ENCODE measurements at places on chromosomes 2 and 18.

DNA sequence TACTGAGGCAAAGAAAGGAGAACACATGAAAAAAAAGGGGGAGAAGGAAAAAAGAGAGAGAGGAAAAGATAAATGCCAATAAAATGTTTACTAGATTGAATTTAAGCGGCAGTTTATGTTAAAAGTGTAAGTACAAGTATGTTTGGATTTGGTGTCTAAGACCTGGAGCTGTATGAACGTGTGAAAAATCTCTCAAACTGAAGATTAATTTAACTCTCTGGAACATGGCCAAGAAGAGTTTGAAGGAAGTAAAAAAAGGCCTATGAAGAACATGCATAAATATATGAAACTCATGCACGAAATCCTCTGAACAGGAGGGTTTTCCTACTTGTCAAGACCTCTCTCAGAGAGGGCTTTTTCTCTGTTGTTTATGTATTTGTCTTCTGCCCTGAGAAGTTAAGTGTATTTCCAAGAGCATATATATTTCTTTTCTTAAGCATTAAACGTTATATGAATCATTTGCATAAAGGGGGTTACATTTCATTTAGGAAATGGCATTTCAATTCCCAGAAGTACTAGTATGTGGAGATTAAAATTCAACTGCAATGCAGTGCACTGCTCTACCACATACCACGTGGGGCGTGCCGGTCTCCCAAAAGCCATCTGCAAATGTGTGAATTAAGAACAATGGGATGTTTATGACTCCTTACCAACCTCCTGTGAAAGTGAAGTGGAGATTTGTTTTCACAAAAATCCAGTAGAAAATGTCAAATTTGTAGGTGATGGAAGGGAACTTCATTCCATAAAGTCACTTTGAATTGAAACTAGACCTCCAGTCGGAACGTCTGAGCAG is 281.1 kb upstream of the TRIB2 start:
- no peak for DNase-seq

DNA sequence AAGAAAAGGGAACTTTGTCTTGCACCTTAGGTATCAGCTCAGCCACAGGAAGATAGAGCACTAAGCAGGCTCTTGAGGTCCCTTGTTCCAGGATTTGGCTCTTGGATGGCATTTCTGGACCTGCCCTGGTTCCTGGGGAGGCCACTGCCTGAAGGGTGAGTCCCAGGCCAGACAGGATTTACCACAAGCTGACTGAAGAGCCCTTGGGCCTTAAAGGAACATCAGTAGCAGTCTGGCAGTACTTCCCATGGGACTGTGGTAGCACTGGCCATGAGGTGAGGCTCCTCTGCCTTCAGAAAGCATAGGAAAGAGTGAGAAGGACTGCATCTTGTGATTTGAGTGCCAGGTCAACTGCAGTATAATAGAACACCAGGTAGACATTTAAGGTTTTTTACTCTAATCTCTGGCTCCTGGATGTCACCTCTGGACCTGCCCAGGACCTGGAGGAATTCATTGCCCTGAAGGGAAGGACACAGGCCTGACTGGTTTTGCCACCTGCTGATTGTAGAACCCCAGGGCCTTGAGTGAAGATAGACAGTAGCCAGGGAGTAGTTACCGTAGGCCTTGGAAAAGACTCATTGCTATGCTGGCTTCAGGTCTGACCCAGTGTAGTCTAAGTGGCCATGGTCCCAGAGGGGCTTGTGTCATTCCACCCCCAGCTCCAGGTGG is 154.4 kb upstream of the CREB1 start:
- no peak for DNase-seq

DNA sequence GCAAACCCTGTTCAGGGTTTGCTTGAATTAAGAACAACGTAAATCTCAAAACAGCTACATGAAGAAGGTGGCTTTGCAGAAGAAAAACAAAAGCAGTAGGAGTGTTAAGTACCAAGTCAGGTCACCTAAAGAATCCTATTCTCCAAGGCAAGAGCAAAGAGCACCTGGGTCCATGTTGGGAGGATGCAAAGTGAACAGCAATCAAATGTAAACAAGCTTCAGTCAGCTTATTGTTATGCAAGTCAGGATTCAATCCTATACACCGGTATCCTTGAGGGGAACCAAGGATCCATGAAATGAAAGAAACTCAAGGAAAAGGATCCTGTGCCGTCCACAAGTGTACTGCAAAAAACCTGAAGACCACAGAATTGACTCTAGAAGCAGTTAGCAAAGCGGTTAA is 261.0 kb upstream of the DDX18 start:
- no peak for DNase-seq

DNA sequence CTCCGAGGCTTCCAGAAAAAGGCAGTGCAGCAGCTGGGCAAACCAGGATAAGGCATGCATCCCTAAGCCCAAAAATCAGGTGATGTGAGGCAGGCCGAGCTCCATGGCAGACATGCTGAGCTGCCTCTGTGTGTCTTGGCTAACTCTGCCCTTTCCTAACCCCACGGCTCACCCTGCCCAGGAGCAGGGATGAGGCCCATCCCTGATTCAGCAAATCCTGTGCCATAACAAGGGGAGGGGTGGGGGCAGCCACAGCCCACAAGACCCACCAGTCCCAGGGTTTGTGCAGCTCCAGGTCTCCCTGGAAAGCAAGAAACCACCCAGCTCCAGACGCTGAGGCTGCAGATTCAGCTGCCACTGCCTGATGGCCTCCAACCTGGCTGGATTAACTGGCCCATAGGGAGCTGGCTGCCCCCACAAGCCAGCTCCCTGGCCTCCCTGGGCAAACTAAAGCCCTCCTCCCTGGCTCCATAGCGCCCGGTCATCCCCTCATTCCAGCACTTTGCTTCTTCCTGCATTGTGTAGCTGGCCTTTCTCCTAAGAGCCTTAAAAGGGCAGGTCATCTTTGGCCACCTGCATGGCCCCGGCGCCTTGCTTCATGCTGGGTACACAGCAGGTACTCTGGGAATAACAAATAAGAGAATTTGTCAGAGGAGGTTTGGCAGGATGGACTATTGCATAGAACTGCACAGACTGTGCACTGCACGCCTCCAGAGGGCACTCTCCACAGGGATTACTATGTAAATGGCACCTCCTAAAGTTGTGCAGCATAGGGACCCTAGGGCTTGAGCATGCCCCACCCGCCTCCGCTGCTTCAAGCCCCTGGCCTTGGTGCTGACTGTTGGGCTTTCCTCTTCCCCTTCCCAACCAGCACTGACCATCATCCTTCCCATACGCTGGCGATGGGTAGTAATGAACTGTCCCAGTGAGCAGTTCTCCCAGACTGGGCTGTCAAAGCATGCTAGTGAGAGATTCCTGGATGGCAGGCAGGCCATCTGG is 10.7 kb downstream of the STEAP3 start:
- DNase-seq: no peak

- DNase-seq: no peak
Observed at GRCh38 chr2:108927405-108927804, 61.6 kb downstream of the EDAR start.

GRCh38 chr18:48659188-48660009 is 120.6 kb downstream of the CTIF start:
- no peak for DNase-seq

DNA sequence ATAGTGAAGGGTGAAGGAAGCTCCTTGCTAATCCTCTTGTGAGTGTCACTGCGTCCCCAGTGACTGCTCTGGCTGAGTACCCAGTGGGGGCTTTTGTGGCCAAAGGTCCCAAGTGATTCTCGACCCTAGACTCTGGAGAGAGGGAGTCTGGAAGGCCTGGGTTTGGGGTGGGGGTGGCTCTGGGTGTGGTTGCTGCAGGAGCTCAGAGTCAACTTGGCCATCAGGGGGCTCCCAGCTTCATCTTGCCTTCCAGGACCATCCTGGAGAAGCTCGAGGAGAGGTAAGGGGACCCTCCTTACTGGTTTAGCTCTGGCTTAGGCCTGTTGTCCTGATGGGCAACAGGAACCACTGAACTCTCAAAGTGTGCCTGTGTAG is 592 bp downstream of the PSD4 start:
- no peak for DNase-seq

DNA sequence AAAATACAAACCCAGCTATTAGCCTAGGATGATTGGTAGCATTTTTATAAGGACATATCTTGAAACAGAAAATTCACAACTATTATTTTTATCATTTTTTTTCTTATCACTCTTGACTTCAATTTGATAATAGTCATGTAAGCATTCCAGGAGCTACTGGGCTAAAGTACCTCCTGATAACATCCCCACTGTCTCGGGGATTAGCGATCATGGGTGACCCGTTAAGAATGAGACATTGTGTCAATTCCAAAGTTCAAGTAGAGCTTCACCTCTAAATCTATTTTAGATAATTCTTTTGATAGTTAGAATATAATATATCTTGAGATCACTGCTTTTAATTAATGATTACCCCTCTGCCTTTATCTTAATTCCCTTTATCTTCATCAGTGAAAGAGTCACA is 1204.5 kb upstream of the CHAC2 start:
- DNase-seq: no peak

DNA sequence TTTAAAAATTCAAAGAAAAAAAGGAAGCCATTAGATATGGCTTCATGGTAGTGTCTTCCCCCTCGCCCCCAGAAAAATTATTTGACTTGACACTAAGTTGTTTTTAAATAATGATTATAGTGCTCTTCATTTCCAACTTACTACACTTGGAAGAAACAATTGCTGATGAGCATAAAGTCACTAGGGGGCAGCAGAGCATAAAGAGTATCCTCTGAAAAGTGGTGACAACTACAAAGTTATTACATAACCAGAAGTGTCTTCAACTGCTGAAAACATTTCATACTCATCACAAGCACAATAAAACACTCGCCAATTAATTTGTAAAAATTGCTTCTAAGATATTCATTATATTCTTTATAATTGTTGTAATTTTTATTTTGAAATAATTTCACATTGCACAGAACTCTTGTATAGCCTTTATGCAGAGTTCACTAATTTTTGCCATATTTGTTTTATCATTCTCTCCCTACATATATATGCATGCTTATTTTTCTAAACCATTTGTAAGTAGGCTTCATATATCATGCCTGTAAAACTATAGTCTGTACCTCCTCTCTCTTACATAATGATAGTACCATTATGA is 54.9 kb downstream of the EXOC6B start:
- DNase-seq: peak; percentile 74

- DNase-seq: no peak
Observed at GRCh38 chr2:182717416-182717815, 1.4 kb downstream of the DNAJC10 start.

DNA sequence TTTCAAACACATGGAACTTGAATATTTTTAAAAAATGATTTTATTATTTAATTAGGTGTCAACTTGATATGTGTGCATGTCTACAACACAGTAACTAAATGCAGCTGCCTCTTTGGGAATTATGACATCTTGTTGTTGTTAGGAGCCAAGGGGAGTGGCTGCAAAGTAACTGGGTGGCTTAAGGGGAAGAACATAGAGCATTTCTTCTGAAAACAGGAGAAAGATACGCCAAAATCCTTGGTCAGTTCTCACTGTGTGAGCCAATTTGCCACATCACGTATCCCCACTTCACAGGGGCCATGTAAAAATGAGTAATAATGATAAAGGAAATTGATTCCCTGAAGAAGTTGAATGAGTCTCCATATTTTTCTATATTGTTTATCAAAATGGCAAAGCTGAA is 309.8 kb upstream of the COL3A1 start:
- no peak for DNase-seq

DNA sequence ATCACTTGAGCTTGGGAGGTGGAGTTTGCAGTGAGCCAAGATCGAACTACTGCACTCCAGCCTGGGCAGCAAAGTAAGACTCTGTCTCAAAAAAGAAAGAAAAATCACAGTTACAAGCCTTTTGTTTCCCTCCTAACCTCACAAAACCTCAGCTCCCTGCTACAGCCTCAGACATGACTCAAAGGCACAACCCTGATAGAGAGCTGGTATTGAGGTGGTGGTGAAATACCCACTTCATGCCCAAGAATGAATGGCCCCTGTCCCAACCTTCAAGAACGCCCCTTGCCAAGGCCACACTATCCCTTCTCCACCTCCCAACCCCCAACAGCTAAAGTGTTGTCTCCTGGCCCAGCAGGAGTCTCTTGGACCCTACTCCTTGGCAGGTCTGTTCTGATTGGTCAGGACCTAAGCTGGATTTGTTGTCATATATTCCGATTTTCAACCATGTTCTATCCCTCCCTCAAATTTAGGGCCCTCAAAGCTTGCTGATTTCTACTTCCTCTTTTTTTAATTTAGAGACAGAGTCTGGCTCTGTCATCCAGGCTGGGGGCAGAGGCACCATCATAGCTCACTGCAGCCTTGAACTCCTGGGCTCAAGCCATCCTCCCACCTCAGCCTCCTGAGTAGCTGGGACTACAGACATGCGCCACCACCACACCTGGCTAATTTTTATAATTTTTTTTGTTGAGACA is 61.9 kb upstream of the BZW1 start:
- peak; percentile 64 for DNase-seq

DNA sequence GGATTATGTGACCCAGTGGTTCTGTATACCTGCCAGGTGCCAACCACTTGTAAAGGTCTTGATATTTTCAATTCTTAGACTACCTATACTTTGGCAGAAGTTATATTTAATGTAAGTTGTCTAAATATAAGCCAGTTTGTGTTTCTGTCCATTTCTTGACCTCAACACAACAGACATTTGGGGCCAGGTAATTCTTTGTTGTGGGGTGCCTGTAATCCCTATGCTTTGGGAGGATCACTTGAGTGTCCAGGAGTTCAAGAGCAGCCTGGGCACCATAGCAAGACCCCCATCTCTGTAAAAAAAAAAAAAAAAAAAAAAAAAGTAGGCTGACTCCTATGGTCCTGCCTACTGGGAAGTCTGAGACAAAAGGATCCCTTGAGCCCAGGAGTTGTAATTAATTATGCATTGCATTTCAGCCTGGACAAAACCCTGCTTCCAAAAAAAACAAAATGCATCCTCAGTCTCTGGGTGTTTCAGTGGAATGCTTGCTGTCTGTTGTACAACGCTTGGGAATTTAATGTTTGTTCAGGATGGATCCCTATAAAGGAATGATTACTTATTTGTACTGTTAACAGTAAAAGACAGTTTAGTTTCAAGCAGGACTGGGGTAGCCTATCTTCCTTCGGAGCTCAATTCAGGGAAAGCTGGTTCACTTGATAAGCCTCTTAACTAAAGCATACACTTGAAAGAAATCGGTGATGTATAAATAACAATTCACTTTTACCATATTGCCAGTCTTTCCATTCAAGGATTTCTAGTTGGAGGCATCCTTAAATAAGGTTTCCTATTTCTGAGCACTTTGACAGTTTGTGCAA is 3.4 kb downstream of the RPS27A start:
- no peak for DNase-seq

DNA sequence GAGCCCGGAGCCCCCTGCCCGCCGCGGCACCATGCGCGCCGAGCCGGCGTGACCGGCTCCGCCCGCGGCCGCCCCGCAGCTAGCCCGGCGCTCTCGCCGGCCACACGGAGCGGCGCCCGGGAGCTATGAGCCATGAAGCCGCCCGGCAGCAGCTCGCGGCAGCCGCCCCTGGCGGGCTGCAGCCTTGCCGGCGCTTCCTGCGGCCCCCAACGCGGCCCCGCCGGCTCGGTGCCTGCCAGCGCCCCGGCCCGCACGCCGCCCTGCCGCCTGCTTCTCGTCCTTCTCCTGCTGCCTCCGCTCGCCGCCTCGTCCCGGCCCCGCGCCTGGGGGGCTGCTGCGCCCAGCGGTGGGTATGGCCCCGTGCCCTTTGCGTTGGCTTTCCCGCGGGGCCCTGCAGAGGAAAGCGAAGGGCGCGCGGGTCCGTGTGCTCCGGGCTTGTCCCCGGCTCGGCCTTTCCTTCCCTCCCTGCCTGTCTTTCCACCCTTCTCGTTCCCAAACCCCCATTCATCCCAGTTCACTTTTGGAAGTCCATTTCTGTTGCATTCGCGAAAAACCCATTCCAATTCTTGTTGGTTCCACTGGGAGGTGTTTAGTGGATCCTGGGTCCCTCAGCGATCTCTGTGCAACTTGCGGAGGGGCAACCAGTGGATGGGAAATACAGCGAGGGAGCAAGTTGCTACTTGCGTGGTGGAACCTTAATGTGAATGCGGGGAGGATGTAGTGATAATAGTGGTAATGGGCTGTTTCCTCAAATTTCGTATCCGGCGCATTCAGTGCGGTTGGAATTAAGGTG is 599 bp downstream of the ADAM23 start:
- no peak for DNase-seq
